ENCODE measurements at places on chromosomes 1 and 21.

GRCh38 chr1:176638713-176639526, 175.9 kb downstream of the PAPPA2 start:
- no peak for DNase-seq

DNA sequence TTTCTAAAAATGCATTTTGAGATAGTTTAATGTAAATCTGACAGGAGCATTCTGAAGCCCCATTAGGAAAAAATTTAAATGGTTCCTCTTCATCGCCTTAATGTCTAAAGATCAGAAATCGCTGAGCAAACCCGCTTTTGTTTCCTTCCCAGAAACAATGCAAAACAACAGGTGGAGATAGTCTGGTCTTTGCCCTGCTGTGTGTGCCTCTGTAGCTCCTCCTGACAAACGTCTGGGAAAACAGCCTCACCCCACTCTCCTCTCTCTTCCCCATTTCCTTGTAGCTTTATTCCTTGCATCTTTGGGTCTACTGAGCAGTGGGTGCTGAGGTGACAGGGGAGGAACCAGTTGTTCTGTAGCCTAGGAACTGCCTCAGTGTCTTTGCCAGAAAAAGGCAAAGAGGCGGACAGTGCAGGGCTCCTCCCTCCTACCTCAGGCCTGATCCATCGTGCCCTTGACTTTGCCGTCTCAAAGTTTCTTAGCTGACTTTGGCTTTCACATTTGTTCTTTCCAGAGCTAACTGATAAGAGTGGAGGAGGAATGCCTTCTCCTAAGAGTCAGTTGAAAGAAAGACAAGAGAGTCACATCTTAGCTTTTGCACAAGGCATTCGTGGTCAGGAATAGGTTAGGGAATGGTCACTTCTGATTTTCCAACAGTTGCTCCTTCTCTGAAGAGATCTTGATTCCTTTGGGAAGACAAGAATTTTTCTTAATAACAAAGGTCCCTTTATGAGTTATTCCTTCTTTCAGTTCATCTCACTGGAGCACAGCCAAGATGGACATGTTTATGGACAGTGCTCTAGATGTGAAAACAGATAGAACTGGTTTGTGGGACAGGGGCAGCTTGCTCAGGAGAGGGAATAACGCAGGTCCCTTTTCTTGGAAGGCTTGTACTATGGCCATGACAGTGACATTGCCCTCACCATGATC, 24.9 kb downstream of the SYT11 start:
- no peak for DNase-seq

GRCh38 chr1:208683141-208683540, 439.0 kb upstream of the PLXNA2 start:
- DNase-seq: no peak

GRCh38 chr21:26964170-26964778, 2.6 kb downstream of the ADAMTS5 start:
- no peak for DNase-seq

- no peak for DNase-seq
Observed at GRCh38 chr1:93219443-93219842, 38.9 kb downstream of the CCDC18 start.

DNA sequence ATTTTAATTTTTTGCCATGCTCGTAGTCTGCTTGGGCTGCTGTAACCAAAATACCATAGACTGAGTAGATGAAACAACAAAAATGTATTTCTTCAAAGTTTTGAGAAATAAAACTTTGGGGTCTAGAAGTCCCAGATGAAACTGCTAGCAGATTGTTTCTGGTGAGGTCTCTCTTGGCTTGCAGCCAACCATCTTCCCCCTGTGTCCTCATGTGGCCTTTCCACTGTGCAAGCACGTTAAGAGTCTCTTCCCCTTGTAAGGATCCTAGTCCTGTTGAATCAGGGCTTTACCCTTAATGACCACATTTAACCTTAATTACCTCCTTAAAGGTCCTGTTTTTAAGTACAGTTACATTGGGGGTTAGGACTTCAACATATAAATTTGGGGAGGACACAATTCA, 86.6 kb downstream of the PTBP2 start:
- DNase-seq: peak; percentile 21

GRCh38 chr1:179425186-179425585, 59.4 kb downstream of the AXDND1 start:
- DNase-seq: no peak

DNA sequence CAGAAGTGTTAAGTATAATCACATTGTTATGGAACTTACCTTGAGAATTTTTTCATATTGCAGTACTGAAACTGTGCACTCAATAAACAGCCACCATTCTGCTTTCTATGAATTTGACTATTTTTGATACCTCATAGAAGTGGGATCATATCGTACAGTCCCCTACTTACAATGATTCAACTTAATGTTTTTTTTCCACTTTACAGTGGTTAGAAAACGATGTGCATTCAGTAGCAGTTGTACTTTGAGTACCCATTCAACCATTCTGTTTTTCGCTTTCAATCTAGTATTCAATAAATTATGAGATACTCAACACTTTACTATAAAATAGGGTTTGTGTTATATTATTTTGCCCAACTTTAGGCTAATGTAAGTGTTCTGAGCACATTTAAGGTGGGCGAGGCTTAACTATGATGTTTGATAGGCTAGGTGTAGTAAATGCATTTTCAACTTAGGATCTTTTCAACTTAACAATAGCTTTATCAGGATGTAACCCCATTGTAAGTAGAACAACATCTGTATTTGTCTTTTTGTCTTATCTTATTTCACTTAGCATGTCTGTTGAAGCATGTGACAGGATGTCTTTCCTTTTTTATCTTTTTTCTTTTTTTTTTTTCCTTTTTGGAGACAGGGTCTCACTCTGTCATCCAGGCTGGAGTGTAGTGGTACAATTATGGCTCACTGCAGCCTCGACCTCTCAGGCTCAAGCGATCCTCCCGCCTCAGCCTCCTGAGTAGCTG, 42.4 kb upstream of the KCNQ4 start:
- DNase-seq: no peak

DNA sequence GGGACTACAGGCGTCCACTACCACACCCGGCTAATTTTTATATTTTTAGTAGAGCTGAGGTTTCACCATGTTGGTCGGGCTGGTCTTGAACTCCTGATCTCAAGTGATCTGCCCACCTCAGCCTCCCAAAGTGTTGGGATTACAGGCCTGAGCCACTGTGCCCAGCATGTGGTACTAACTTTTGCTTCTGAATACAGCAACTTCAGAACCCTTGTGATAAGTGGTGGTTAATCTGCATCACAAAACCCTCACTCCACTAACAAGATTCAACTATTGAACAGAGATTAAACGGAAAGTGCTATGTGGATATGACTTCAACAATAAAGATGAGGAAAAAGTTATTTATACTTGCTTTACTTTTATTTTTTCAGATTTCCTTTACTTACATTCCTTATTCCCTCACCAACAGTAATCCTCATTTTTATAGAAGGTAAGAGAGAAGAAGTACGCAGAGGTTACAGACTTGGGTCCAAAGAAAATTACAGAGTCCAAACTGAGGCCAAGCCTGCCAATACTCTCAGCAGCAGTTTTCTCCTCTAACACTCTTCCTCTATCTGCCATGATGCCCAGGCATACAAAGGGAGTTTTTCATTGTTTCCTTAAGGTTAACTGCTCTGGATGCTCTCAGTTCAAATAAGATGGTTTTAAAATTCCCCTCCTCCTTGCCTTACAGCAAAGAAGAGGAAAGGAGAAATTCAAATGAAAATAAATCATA, 44.3 kb downstream of the SLC16A1 start:
- no peak for DNase-seq

DNA sequence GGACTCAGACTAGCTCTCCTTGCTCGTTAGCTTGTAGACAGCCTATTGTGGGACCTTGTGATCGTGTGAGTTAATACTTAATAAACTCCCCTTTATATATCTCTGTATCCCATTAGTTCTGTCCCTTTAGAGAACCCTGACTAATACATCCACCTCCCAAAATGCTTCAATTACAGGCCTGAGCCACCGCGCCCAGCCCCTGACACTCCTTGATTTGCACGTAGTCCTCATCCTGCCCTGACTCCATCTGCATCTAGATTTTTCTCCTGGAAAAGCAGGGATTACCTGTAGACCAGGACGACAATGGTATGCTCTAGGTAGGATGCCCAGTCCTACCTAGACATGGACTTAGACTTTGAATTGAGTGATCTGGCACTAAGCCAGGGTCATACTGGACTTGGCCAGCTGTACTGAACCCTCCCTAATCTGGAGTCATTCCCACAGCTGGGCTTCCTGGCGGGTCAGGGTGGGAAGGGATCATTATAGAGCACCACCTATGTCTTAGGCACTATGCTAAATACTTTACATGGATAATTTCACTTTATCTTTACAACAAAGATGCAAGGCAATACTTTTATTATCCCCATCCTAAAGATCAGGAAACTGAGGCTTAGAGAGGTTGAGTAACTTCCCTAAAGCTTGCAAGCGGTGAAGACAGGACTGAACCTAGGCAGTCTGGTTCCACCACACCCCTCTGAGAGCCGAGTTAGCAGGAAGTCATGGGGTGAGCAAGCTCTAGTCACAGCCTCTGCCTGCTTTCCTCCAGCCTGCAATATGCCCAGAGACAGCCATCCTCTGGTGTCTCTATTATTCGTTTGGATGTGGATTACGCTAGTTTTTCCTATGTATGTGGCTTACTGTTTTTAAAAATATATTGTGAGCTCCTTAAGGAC, 89.4 kb downstream of the DTL start:
- no peak for DNase-seq

- DNase-seq: no peak
Observed at GRCh38 chr21:24470852-24471251, 1136.4 kb downstream of the MRPL39 start.

- DNase-seq: no peak
Observed at GRCh38 chr1:244761279-244761678, 74.2 kb upstream of the COX20 start.

- DNase-seq: no peak
Observed at GRCh38 chr1:1050577-1051052, 23.5 kb downstream of the RNF223 start.

- no peak for DNase-seq
Observed at GRCh38 chr21:21210552-21210951, 212.3 kb downstream of the NCAM2 start.

DNA sequence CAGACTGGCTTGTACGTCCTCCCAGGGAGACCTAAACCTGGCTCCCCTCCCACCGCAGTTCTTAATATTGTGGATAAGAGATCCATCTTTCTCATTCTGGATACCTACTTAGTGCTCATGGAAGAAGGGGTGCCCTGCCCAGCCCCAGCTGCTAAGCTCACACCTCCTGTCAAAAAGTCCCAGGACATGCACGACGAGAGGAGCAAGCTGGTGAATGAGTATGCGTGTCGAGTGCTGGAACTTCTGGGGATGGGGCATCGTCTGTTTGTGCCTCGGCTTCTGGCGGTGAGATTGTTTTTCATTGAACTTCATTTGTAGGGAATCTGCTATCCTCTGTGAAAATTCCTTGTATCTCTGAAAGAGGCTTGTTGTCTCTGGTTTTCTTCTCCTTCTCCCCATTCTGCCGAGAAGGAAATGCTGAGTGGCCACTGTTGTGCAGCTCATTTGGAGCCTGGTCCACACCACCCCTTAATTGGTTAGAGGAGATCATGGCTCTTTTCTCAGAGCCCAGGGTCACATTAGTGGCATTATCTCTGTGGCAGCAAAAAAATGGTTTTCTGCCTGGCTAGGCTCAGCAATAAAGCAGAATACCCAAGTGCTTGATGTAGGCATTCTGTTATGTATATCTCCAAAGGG, 199.4 kb upstream of the CACYBP start:
- no peak for DNase-seq

DNA sequence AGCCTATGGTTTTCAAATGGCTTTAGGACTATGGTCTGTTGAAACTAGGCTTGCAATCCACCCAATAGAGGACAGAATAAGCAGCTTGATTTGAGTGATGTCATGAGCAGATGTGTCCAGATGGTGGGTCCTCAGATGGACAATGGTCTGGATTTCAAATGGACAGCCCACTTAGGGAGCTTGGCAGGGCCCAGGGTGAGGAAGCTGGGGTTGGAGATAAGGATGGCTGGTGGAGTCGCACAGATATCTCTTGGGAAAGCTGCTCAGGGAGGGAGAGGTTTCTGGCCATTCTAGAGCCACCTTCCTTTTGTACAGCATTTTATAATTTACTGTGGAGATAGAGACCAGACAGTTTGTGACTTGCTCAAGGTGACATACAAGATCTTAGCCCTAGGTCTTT, 55.0 kb downstream of the NFASC start:
- no peak for DNase-seq

GRCh38 chr1:162305969-162306368, 70.7 kb downstream of the SPATA46 start:
- no peak for DNase-seq

- no peak for DNase-seq
Observed at GRCh38 chr1:231691618-231692259, 65.1 kb downstream of the DISC1 start.

DNA sequence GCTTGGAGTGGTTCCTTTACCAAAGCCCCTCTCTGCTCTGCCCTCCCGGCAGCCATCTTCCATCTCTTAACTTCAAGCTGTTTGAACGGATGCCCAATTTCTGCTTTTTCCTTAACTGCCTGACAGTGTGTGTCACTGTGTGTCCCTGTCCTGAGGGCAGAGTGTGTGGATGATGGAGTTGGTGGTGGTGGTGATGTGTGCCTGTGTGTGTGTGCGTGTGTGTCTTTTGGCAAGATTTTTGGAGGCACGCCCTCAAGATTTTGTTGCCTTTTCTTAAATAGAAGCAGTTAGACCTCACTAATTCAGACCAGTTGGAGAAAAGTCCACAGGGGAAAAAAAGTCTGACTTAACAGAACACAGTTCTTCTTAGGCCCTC, 30.3 kb downstream of the SERTAD4 start:
- no peak for DNase-seq

Measured in NCI-H2029 treated with DMSO at 0.1 percent for 48 hours (cell line).